Sciatic nerve (tissue), 2 donors: ENCODE measurements at places on chromosomes 16 and 17. TPM values are rescaled to one million over a fixed set of nuclear protein-coding genes. Genes with fewer than 3 reads are reported as not detected.

PIMREG gene
- total RNA-seq: not detected

DNA sequence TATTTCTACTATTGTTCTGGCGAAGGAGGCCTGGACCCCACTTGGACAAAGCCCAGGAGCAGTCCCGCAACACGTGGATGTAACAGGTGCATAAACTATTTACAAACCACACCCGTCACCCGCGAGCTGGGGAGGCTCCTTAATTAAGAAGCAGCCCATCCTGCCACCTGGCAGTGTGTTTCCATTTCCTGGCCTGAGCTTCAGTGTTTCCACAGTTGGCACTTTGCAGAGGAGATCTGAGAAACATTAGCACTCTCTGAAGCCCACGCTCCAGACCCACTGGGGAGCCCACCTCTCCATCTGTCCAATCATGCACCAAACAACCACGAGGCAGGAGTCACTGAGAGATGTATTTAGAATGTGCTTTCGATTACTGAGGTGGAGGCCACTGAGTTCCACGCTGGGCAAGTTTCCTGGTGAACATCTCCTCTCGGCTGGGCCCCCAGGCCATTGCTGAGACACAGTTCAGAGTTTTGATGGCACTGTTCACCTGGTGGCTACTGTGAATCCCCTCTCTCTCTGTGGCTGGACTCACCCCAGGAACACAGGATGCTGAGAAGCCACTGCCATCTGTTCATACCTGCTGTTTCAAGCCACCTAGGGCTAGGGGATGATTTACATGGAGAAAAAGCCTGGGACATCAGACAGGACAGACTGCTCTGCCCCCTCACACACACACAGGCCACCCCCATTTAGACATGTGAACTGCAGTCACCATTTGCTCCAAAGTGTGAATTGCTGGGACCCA is 129.1 kb downstream of the AIPL1 start:
- DNase-seq: no peak

GRCh38 chr17:47982645-47983390 is 11.9 kb downstream of the CDK5RAP3 start:
- DNase-seq: no peak

UNC45B gene
- 0.04 TPM for total RNA-seq

GRCh38 chr16:81376880-81377279 is 62.1 kb downstream of the GAN start:
- no peak for DNase-seq

- DNase-seq: no peak
Measured at GRCh38 chr17:67417507-67417906, 40.4 kb downstream of the PITPNC1 start.

CIITA gene
- total RNA-seq: 51.9 TPM

DNA sequence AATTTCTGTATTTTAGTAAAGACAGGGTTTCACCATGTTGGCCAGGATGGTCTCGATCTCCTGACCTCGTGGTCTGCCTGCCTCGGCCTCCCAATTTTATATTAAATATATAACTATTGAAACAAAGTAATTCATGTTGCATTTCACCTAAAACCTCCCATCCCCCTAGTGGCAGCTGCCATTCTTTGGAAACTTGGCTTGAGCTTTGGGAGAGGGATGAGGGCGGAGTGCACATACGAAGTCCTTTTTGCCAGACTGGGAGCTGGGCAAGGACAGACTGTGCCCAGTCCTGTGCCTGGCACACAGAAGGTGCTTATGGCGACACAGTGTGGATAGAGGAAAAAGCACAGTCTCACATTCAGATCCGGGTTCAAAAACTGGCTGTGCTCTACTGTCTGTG is 83.8 kb downstream of the NETO2 start:
- peak; percentile 19 for DNase-seq

DNA sequence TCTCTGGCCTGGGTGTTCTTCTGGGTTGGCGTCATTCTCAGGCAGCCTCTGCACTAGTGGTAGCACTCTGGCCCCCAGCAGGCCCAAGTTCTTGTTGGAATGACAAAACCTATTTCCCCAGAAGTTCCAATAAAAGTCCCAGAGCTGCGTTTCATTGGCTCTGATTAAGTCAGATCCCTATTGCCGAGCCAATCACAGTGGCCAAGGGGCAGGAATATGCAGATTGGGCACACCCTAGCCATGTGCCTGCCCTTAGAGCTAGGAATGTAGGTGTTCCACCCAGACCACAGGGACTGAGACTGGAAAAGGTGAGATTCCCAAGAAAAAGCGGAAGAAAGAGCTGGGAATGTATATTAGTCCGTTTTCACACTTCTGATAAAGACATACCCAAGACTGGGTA is 44.9 kb upstream of the POLR3E start:
- DNase-seq: no peak

RUSF1 gene
- total RNA-seq: 59.9 TPM

YBX2 gene
- total RNA-seq: 2.1 TPM

- no peak for DNase-seq
Measured at GRCh38 chr16:17002565-17002964, 468.2 kb downstream of the XYLT1 start.

CLEC19A gene
- total RNA-seq: 0.13 TPM
